ENCODE measurements at places on chromosomes 12 and 14.

GRCh38 chr12:123599310-123599709 lies 2.6 kb upstream of the DDX55 start:
- no peak for DNase-seq

DNA sequence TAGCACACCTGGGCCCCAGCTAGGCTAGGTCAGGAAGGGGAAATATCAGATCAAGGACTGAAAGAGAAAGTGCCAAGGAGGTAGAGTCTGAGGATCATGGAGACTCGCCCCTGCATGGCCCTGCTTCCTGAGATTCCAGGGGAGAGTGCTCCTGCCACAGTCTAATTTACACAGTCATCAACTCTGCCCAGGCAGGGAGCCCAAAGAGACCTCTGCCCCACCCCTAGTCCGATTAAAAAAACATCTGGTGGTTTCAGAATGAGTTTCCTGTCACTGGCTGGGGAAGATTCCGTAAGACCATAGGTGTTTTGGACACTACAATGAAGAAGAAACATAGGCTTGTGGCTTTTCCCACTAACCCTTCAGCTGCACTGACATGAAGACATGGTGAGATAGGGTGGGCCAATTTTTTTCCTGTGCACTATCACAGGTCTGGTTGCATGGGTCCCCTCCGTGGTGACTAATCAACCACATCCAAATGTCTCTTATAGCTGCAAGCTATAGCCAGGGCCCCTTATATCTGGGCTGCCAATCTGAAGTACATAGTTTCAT lies 31.5 kb upstream of the GZMB start:
- DNase-seq = no peak

GRCh38 chr12:93530358-93530757 lies 42.1 kb upstream of the SOCS2 start:
- no peak for DNase-seq

DNA sequence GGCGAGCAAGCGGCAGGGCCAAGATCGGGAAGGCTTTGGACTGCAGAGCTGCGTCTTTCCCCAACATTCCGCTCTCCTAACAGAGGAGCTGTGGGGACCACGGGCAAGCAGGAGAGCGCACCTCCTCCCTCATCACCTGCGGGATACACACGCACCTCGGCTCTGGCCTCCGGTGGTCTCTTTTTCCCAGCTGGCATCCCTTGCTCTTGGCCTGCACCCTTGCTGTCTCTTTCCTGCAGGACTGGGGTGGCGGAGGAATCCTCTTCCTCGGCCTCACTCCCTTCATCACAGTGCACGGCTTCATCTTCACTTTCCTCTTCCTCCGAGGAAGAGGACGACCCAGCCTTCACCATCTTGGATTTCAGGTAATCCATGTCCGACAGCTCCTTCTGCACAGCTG lies 8.5 kb downstream of the RBM19 start:
- no peak for DNase-seq

DNA sequence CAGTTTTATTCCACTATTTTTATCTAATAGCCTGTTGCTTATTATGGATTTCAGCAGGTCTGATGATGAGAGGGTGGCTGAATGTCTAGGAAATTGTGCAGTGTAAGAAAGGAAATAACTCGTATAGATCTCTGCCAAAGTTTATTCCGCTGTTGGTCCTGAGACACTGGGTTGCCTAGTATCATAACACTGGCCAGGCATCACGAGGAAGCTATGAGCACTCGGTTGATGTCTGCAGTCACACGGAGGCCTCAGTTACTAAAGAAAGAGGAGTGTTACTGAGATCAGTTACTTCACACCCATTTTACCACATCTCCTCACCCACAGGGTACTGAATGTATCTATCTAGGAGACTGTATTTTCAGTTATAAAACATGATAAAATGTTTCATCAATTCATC lies 21.9 kb downstream of the BHLHE41 start:
- DNase-seq = no peak

GRCh38 chr12:6494968-6495367 lies 1.1 kb downstream of the NCAPD2 start:
- DNase-seq = no peak

- DNase-seq = no peak
These were observed 156.0 kb downstream of the SAMD4A start for GRCh38 chr14:54722791-54723432.

GRCh38 chr12:49909826-49910225 lies 6.1 kb upstream of the FAIM2 start:
- no peak for DNase-seq

- no peak for DNase-seq
These were observed 75.8 kb downstream of the GPATCH2L start for GRCh38 chr14:76227450-76228050.

- DNase-seq = no peak
These were observed 49.4 kb downstream of the LTBP2 start for GRCh38 chr14:74562515-74563232.

- no peak for DNase-seq
These were observed 11.1 kb upstream of the PIP4K2C start for GRCh38 chr12:57579677-57580465.

- DNase-seq = no peak
These were observed 2.1 kb upstream of the IL23A start for GRCh38 chr12:56336361-56337167.

GRCh38 chr12:113515082-113515856 lies 43.6 kb upstream of the LHX5 start:
- DNase-seq = no peak

- peak; percentile 13 for DNase-seq
These were observed 78.0 kb upstream of the SSTR1 start for GRCh38 chr14:38129705-38130104.

DNA sequence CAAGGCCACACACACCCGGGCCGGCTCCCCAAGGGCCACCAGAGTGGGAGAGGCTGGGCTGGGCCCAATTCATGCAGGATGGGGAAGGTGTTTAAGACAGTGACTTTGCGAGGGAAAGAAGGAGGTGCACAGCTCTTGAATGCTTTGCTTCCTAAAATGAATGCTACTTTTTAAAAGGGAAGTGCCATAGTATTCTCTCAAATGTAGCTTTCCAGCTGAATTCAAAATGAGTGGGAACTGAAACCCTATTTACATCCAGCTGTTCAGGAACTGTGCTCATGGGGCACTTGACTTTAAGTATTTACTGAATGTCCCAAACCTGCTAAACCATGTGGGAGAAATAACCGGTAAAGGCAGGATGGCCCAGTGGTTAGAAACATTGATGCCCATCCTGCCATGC lies 7.6 kb downstream of the ITPK1 start:
- no peak for DNase-seq

- DNase-seq = no peak
These were observed 60.4 kb upstream of the FBRSL1 start for GRCh38 chr12:132429602-132429945.
